ENCODE measurements at places on chromosomes 4 and X. TPM values are rescaled to one million over a fixed set of nuclear protein-coding genes. Genes with fewer than 3 reads are reported as not detected.

ODAM gene
- total RNA-seq, result not detected

AADAT gene
- total RNA-seq, result 30.7 TPM

PCYT1B gene
- total RNA-seq, result 32.3 TPM

ADGRG2 gene
- 0.20 TPM for total RNA-seq

NAT8L gene
- total RNA-seq, result 18.8 TPM

NR3C2 gene
- 0.30 TPM for total RNA-seq

SFRP2 gene
- 203 TPM for total RNA-seq

PHKA1 gene
- 10.1 TPM for total RNA-seq

ADH7 gene
- not detected for total RNA-seq

C4orf50 gene
- 0.02 TPM for total RNA-seq

DNAAF6 gene
- not detected for total RNA-seq

- DNase-seq, result no peak
Observed at GRCh38 chrX:54807524-54808108, at the start of gene MAGED2. TSS of gene MAGED2 (plus strand) at chrX:54807745. CDS start at chrX:54809332, 1,587 bp downstream.

- DNase-seq, result no peak
Observed at GRCh38 chr4:148239494-148239985, 202.7 kb downstream of the NR3C2 start.

DNA sequence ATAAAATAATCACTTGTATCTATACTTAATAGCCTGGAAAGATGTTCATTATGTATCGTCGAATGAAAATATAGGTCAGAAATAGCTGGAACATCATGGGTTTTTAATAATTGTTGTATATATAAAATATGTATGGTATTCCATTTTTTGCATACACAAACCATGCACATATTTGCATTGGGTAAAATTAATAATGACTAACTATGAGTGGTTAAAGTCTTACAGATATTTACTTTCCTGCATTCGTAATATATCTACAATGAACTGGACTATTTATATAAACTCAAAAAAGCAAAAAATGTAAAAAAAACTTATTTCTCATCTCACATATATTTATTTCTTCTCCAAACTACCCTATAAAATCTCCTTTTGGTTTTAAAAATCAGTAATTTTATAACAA lies 46.0 kb downstream of the CYLC1 start:
- DNase-seq, result no peak

DNA sequence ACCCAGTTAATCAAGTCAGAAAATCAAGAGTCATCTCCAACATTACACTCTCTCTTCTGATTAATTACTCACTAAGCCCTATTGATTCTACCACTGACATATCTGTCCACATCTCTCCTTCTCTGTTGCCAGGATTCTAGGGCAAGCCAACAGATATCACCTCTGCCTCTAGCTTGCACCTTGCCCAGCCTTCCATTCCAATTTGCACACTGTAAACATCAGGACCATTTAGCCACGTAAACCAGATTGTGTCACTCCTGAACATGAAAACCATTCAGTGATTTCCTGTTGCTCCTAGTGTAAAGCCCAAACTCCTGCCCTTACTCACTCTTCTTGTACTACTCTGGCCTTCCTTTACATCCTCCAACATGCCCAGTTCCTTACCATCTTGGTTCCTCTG lies 68.0 kb upstream of the PLS3 start:
- no peak for DNase-seq

GRCh38 chr4:25908491-25908901 lies 5.5 kb upstream of the SMIM20 start:
- peak; percentile 16 for DNase-seq

- no peak for DNase-seq
Observed at GRCh38 chr4:14167876-14168510, 540.5 kb upstream of the BOD1L1 start.

- DNase-seq, result no peak
Observed at GRCh38 chr4:82620126-82620735, 58.4 kb upstream of the TMEM150C start.

- no peak for DNase-seq
Observed at GRCh38 chr4:149955780-149956390, 122.4 kb upstream of the DCLK2 start.

DNA sequence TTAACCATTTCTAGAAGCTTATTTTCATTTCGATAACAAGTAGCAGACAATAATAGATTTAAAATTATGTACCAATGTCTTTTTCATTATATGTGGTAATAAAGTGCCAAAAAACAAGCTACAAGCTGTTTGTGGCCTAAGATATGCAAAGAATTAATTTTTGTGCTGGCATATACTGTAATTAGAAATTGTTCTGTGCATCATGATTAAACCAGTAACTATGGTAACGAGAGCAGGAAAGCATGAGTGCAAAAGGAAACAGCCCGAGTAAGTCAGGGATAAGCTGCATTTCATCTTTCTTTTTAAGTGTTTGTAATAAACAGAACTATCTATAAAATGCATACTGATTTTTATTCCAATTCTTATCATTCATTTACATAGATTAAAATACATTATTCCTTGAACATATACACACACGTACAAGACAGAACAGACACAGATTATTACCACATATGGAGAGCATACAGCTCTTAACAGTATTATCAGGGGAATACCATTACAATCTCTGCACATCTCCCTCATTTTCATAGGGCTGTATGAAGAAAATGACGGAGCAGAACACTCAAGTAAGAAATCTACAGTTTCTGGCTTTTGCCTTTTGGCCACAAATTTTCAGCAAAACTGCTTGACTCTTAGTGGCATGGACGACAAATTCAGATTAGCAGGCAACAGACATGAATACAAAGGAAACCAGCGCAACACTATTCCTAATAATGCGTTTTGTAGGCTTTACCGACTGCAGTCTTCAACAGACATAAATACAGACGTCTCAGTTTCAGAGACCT lies 121.3 kb upstream of the WDR17 start:
- DNase-seq, result no peak

GRCh38 chr4:98630737-98631454 lies 27.5 kb downstream of the TSPAN5 start:
- DNase-seq, result no peak

DNA sequence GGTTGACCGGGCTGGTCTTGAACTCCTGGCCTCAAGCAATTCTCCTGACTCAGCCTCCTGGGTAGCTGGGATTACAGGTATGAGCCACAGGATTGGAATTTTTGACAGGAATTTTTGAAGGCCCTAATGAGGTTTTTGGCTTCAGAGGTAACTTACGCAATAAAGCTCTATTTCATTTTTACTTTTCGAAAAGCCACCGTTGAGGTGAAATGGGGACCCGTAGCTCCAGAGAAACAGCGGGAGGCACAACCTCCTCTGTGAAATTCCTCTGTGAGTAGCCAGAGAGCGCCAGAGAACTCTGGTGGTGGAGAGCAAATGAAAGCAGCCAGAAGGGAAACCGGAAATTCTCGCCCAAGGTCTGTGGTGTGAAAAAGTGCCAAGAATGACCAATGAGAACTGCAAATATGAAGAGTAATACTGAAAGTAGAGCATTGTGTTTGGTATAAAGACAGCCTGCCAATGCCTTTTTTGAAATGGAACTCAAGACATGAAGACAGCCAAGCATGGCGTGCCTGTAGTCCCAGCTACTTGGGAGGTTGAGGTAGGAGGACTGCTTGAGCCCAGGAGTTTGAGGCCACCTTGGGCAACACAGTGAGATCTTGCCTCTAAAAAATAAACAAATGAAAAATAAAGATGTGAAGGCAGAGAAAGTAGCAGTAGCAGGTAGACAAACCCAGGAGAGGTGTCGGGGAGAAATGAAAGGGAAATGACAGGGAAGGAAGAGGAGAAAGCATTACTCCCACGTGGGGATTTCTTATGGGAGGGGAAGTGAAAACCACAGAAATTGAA lies 33.0 kb upstream of the TMEM131L start:
- no peak for DNase-seq
